Fibroblast of skin of back (primary cell): ENCODE measurements at places on chromosomes 3 and 15.

GRCh38 chr3:115100806-115101205, 46.3 kb downstream of the ZBTB20 start:
- DNase-seq = no peak

GRCh38 chr15:89504166-89504565, 7.8 kb upstream of the RHCG start:
- no peak for DNase-seq

DNA sequence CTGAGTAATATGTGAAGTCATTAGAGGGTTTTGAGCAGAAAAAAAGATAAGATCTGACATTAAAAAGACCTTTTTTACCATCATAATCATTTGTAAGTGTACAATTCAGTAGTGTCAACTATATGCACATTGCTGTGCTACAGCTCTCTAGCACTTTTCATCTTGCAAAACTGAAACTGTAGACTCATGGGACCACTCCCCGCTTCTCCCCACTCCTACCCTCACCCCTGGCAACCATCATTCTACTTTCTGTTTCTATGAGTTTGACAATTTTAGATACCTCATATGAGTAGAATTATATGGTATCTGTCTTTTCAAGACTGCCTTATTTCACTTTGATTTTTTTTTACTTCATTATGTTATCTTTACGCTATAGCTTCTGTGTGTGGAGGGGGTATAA, 112.8 kb downstream of the NSUN3 start:
- DNase-seq = no peak

GRCh38 chr15:29054171-29055045, 168.6 kb downstream of the APBA2 start:
- DNase-seq = no peak

- no peak for DNase-seq
Observed at GRCh38 chr3:34886443-34886842, 752.9 kb upstream of the ARPP21 start.

DNA sequence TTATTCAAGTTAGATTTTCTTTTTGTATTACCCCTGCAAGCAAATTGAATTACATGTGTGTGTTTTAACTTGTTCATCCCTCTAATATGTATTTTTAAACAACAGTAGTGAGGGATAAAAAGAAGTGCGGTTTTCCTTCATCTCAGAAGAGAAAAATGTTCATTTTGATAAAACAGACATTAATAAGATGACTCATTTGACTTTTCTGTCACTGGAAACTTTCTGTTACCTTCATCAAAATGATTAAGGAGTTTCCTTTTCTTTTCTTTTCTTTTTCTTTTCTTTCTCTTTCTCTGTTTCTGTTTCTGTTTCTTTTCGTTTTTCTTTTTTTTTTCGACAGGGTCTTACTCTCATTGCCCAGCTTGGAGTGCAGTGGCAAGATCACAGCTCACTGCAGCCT, 53.0 kb downstream of the ECT2 start:
- DNase-seq = no peak

- DNase-seq = peak; percentile 8
Observed at GRCh38 chr3:100629421-100630127, 20.2 kb downstream of the ADGRG7 start.

DNA sequence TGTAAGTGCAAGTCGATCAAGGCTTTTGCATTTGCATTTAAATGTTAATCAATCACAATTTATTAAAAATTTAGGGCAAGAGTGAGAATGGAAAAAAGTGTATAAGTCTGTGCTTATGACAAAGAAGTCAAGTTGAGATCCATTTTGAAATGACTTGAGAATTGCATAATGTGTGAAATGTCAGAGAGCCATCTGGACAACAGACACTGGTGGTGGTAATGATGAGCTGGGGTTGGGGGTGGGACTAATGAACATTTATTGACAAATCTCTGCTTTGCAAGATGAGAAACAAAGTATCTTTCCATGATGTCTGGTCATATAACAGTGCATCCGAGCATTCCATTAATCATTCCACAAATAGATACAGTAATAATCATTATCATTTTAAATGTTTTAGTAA, 89.4 kb upstream of the ZBTB20 start:
- DNase-seq = no peak

- DNase-seq = peak; percentile 23
Observed at GRCh38 chr3:196942915-196943277, 568 bp upstream of the NCBP2 start.

DNA sequence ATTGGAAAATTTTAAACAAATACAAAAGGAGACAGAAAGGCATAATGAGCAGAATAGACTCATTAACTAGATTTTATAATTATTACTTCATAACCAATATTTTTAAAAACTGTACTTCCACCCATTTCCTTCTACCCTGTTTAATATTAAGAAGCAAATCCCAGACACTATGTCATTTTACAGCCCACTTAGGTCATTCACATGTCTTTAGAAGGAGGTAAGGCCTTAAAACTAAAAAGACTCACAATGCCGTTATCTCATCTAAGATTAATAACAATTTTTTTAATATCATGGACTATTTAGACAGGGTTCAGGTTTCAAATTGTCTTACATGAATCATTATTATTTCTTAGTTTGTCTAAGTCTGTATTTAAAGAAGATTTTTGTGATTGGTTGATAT, 217.2 kb downstream of the NFKBIZ start:
- no peak for DNase-seq

DNA sequence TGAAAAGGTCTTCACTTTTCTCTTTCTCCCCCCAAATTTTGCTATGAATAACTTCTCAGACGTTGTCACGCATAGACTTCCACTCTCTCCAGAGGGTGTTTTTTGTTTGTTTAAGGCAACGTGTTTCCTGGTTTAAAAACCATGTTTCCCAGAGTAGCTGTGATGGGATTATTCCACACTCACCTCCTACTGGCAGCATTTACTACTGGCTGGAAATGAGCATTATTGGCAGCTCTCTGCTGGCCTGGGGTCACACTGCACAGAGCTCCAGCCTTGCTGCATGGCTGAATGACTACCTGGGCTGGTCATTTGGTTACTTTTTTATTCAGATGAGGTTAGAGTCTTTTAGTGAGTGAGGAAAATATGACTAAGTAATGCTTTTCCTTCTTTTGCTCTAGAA, 65.2 kb downstream of the RARB start:
- DNase-seq = peak; percentile 86

DNA sequence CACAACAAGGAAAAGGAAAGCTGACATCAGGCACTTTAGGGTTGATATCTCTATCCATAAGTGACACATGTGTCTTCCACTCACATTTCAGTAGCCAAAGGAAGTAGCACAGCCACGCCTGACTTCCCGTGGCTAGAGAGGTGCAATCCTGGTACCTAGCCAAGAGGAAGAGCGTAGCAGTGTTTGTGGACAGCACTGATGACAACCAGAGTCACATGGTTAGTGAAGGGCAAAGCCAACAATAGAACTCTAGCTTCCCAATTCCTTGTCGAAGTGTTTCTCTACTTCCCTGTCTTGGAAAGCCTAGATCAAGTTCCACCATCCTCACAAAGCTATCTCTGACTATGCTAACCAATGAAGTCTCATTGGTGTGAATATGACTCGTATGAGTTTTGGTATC, 189.2 kb downstream of the RSL24D1 start:
- no peak for DNase-seq

GRCh38 chr3:128879125-128879969, at the start of gene ACAD9:
TSS of gene ACAD9 (plus strand) at chr3:128879620. CDS start at chr3:128879692, 72 bp downstream.
- DNase-seq = peak; percentile 96

GRCh38 chr3:196894557-196895295, 27.0 kb downstream of the SENP5 start:
- no peak for DNase-seq

DNA sequence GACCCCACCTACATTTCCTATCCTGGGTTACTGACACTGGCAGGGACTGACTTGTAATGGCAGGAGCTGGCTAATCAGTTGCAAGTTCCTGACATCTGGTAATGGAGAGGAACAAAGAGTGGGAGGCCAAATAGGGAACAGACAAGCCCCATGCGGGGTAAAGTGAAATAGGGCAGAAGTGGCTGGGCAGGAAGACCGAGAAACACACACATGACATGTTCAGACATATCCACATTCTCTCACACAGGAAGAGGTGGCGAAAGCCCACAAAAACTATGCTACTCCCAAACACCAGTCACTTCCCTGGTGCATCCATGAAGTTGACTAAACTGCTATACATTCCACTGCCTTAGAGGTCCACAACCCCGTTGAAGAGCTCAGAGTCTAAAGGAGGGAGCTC, 394.1 kb upstream of the TBL1XR1 start:
- DNase-seq = peak; percentile 61

GRCh38 chr15:82647045-82647834, at the start of gene CPEB1:
TSS of gene CPEB1 (minus strand) at chr15:82647363. CDS start at chr15:82628459, 18,904 bp downstream.
- DNase-seq = peak; percentile 35

DNA sequence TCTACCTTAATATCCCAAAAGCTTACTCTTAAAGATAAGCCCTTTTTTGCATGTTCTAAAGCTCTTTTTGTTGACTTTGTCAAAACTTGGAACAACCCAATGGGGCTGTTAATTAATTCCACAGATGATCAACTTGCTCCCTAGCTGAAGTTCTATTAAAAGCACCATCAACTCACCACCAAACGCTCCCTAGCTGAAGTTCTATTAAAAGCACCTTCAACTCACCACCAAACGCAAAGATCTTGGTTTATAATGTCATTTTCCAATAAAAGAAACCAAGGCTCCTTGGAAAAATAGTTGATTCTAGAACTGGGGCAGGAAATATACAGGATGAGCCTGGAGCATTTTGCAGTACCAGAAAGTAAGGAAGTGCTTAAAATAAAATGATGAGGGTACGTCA, 122.3 kb upstream of the STT3B start:
- DNase-seq = no peak

DNA sequence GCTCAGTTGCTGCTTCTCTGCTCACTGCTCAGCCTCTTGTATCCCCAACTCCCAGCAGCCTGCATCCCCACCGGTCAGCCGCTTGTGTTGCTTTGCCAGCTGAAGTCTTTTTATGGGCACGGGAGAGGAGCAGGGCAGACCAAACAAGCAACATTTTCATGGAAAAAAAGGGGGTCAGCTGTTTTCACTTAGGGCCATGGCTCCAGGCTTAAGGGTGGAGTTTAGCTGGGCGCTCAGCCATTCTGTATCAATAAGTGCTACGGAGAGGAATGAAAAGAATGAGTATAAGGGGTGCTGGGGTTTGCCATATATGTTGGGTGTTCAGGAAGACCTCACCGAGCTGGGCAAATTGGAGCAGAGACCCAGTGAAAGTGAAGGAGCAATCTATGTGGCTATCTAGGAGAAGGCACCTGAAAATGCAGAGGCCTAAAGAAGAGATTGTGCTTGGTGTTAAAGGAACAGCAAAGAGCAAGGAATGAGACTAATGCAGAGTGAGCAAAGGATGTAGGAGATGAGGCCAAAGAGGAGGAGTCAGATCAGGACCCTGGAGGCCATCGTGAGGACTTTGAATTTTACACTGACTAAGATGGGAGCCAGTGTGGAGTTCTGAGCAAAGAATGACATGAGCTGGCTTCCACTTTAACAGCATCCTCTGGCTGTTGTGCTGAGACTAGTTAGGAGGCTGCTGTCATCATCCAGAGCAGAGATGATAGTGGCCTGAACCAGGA, 16.6 kb upstream of the IREB2 start:
- DNase-seq = peak; percentile 6

DNA sequence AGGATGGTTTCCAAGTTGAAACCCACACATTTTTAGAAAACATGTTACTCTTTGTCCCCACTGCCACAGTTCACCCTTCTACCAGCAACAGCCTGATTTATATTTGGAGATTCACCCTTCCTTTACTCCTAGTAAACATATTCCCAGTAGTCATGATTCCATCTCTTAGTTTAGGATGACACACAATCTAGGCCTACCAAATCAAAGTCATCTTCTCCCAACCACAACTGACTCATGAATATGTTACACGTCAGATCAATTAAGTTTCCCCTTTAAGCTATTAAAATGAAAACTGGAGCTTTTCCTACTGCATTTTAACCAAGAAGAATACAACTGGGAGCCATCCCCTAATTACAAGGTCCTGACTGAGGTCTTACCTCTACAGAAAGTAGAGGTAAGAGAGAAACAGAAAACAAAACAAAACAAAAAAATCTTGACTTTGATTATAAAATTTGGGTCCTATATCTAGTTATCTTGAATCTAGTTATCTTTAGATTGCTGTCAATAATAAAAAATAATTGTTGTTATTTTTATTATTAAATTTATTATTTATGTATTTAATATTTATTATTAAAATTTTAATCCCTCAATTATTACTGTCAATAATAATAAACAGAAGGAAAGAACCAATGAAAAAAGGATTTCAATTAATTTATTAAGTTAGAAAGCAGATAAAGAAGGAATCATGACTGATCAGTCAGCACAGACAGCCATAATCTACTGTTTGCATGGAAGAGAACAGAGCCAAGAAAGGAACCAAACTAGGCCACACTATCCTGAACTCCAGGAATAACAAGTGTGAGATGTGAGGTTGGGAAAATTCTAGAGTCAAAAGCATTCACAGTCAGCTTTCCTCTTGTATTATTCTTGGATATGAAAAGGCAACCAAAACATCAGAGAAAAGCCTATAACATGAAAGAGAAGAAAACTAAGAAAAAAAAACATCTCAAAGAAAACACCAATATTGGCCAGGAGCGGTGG, 12.5 kb downstream of the DPH6 start:
- DNase-seq = peak; percentile 68

DNA sequence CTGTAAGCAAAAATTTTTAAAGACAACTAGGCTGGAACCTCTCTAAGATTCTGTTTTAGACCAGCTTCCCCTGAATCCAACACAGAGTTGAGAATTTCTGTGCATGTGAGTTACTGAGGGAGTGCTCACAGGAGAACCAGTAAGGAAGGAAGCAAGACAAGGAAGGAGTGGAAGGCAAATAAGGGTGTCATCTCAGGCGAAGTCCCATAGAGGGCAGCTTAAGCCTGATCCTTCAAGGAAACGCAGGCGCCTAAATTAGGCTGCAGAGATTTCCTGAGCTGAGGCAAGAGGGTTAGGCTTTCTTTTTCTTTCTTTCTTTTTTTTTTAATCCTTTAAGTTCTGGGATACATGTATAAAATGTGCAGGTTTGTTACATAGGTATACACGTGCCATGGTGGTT, 36.2 kb upstream of the COL6A6 start:
- DNase-seq = peak; percentile 50

- no peak for DNase-seq
Observed at GRCh38 chr15:48781017-48781416, 29.9 kb downstream of the CEP152 start.

- peak; percentile 22 for DNase-seq
Observed at GRCh38 chr15:65245096-65245856, 34.0 kb upstream of the CILP start.

DNA sequence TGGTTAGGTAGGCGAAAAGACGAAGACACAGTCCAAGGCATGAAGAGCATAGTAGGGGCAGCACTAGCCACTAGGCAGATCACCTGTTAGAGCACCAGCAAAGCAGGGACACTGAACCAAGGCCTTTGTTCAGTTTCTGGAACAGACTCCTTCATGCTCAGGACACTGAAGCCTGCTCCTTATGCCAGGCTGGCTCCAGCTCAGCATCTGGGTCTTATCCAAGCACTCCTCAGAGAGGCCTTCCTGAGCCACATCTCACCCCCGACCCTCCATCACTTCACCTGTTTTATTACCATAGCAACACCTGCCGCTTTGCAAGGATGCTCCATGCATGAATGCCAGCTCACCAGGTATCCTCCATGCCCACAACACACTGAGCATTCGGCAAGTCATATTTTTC, 206.3 kb upstream of the CHRNA7 start:
- DNase-seq = no peak

- DNase-seq = no peak
Observed at GRCh38 chr15:75192307-75192706, 9.4 kb upstream of the C15orf39 start.

- DNase-seq = peak; percentile 67
Observed at GRCh38 chr3:101695779-101696372, 9.4 kb upstream of the RPL24 start.

GRCh38 chr3:8854656-8855055, 85.2 kb upstream of the OXTR start:
- peak; percentile 74 for DNase-seq
